Testis (tissue), 5 donors: ENCODE measurements at places on chromosomes 7 and 10. TPM values are rescaled to one million over a fixed set of nuclear protein-coding genes. Genes with fewer than 3 reads are reported as not detected.

Gene HOXA10
- 1.8 TPM for total RNA-seq

Gene CDC14C
- 3.8 TPM for total RNA-seq

Gene ZNF503
- 9.8 TPM for total RNA-seq

Gene UPK3BL2
- 5.6 TPM for total RNA-seq

Gene DLX5
- total RNA-seq: 2.3 TPM

Gene FKBP6
- total RNA-seq: 60.9 TPM

Gene TBC1D12
- total RNA-seq: 23.1 TPM

- no peaks in the 10 kb centered on the region for H3K27me3 ChIP-seq
- DNase-seq: no peak
- no peak overlapping the region for H3K27ac ChIP-seq
- H3K4me3 ChIP-seq: no peak overlapping the region
These were observed 213.9 kb upstream of the SH2B2 start for GRCh38 chr7:102072636-102073209.

- no peak for DNase-seq
- H3K27ac ChIP-seq: peak overlapping the region; percentile 62
- H3K4me1 ChIP-seq: peaks cover 11% of the 10 kb centered on the region
- no peaks in the 10 kb centered on the region for H3K36me3 ChIP-seq
- no peak overlapping the region for H3K4me3 ChIP-seq
- no peaks in the 10 kb centered on the region for H3K27me3 ChIP-seq
These were observed 23.0 kb upstream of the AFAP1L2 start for GRCh38 chr10:114427124-114427852.

- no peaks in the 10 kb centered on the region for H3K27me3 ChIP-seq
- no peak overlapping the region for H3K27ac ChIP-seq
- H3K36me3 ChIP-seq: no peaks in the 10 kb centered on the region
These were observed 47.9 kb upstream of the STK17A start for GRCh38 chr7:43535031-43535451.

GRCh38 chr7:126398285-126398684 lies 854.5 kb downstream of the GRM8 start:
- H3K4me1 ChIP-seq: no peaks in the 10 kb centered on the region
- H3K27me3 ChIP-seq: no peaks in the 10 kb centered on the region
- no peak for DNase-seq

- no peaks in the 10 kb centered on the region for H3K27me3 ChIP-seq
- peaks cover 3% of the 10 kb centered on the region for H3K4me1 ChIP-seq
- no peak for DNase-seq
- no peak overlapping the region for H3K27ac ChIP-seq
- no peaks in the 10 kb centered on the region for H3K36me3 ChIP-seq
- H3K4me3 ChIP-seq: no peak overlapping the region
These were observed 48.9 kb downstream of the TYW1 start for GRCh38 chr7:67045496-67045995.

DNA sequence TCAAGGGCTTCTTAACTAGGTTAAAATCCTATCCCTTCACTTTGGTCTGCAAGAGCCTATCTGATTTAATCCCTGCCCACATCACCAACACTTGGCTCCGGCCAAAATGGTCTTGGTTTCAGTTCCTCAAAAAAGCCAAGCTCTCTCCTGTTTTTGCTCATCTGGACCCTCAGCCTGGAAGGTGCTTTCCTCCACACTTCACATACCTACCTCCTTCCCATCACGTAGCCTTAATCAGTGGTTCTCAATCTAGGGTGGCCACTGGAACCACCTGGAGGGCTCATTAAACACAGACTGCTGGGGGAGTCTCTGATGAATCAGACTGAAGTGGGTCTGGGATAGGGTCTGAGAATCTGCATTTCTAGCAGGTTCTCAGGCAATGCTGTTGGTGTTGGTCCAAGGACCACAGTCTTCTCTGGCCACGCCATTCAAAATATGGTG lies 227.0 kb upstream of the AOAH start:
- DNase-seq: no peak
- H3K27ac ChIP-seq: no peak overlapping the region
- no peaks in the 10 kb centered on the region for H3K4me1 ChIP-seq
- no peaks in the 10 kb centered on the region for H3K36me3 ChIP-seq
- H3K4me3 ChIP-seq: no peak overlapping the region

DNA sequence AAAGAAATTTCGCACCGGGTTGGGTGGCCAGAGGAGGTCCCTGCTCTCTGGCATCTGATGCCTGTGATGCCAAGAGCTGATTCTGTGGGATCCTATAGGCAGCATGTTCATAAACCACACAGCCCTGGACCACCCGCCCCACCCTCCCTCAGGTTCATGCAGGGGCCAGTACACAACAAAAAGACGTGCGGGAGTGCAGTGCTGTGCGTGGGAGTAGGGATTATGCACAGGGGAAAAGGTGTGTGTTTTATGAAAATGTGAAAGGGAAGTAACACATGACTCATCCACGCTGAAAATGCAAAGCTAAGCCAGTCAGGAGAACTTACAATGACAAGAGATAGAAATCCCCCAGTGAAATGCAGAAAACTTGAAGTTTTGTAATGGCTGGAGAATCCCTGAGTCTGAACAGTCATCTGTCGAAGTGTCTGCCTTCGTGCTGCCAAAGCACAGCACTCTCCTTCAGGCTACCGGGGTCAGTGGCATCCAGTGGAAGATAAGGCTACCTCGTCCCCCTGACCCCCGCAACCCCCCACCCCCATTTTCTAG lies 1.1 kb downstream of the KIAA1217 start:
- H3K4me1 ChIP-seq: peaks cover 30% of the 10 kb centered on the region
- peak; percentile 34 for DNase-seq
- H3K27ac ChIP-seq: no peak overlapping the region
- no peaks in the 10 kb centered on the region for H3K27me3 ChIP-seq

DNA sequence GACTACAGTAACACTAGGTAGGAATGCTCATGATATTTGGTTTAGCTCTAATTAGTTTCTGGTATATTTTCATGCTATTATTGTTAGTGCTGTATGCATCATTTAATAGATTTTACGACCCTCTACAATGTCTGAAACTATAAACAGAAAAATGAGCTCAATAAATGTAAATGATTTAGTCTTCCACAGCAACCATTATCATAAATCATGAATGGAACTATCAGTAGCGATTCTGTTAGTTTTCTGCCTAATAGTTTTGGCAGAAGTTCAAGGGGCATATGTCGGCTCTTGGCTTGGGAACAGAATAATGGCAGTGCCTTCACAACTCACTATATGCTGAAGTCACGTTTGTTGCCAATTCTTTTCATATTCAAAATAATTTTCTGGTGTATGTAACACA lies 494.8 kb downstream of the PARD3 start:
- no peak overlapping the region for H3K4me3 ChIP-seq
- no peak for DNase-seq
- no peaks in the 10 kb centered on the region for H3K36me3 ChIP-seq
- H3K27ac ChIP-seq: no peak overlapping the region
- H3K4me1 ChIP-seq: no peaks in the 10 kb centered on the region
- H3K27me3 ChIP-seq: no peaks in the 10 kb centered on the region

- no peak for DNase-seq
- H3K4me3 ChIP-seq: no peak overlapping the region
- H3K4me1 ChIP-seq: no peaks in the 10 kb centered on the region
- no peaks in the 10 kb centered on the region for H3K36me3 ChIP-seq
- no peaks in the 10 kb centered on the region for H3K27me3 ChIP-seq
These were observed 333.8 kb downstream of the BBS9 start for GRCh38 chr7:33463131-33463530.
